Left lung (tissue), 14 donors: ENCODE measurements at places on chromosomes 12 and 14.
A peak's percentile ranks its signal among the peaks of the same experiment; 100 is the strongest.

DNA sequence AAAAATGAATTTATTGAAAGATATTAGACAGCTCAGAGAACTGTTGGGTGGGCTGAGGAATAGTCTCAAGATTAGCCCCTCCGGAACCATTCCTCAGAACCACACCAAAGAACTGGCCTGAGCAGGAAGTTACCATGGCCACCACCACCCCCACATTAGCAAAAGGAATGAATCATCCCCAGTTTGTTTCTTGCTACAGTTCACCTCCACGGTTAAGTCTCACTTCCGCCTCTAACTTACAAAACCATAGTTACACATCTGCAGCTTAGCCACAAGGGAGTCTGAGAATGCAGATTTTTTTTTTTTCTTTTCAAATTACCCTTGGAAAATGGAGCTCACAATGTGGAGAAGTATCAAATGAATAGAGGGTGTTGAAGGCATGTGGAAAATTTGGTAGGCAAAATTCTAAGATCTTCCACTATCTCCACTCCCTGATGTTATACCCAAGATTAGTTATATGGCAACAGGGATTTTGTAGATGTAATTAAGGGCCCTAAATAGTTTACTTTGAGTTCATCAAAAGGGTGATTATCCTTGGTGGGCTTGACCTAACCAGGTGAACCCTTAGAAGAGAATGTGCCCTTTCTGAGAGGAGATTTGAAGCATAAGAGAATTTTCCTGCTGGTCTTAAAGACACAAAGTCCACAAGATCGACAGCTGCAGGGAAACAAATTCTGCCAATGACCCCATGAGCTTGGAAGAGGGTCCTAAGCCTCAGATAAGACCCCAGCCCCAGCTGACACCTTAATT is 129.8 kb upstream of the KRR1 start:
- no peak for DNase-seq

- peak; percentile 83 for DNase-seq
Observed at GRCh38 chr12:96985515-96986362, 78.7 kb downstream of the NEDD1 start.

DNA sequence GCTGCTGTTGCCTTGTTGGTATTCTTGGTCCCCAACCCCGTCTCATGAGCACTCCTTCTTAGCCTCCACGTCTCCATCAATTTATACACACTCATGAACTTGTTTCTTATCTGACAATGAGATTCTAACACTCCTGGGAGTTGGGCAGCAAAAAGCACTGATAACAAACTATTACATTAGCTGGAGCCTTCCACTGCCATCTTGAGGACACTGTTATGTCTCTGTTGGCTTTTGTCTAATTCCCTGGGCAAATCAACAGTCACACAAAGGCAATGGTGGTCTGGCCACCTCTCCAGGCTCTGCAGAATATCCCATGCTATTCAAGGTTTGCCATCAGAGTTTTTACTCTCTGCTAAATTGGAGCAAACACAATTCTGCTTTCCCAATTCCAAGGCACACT is 117.8 kb upstream of the COCH start:
- DNase-seq: no peak

DNA sequence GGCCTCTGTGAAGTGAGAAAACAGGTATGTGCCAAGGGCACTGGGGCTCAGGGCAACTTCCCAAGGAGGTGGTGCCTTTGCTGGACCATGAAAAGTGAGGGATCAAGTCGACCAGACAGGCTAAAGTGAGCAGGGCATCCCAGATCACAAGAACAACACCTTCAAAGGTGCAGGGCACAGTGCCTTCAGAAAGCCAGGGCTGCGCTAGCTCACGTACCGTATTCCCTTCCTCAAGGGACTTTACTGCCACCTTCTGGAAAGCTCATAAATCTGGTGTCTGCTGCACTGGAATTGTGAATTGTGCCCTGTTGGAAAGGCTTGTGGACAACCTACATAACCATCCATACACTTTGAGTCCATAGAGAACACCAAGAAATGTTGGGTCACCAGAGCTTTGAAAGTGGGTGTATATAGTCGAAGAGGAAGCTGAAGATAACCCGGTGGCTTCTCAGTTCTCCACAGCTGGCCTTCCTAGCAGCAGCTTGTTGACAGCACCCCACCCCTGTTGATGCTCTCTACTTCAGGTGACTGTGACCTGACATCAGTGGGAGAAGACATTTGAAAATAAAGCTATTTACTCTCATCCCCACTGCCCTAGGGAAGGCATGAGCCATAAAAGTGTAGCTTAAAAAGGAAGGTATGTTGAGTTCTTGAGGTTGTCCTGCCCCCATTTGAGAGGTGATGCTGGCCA is 24.5 kb downstream of the FIGNL2 start:
- DNase-seq: no peak

DNA sequence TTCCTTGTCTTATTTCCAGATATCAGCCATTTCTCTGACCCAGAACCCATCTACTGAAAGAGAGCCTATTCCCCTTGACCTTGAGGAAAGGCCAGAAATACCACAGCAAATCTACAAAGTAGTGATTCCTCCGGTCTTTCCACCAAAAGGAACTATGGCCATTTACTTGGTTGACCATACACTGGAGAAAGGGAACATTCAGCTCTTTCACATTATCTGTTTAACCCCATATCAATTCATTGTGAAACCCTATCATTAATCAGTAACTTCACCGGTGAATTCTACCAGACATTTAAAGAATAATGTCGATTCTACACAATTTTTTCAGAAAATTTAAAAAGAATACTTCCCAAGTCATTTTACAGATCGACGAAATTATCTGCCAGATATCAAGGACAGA is 265.7 kb upstream of the CLEC14A start:
- no peak for DNase-seq

DNA sequence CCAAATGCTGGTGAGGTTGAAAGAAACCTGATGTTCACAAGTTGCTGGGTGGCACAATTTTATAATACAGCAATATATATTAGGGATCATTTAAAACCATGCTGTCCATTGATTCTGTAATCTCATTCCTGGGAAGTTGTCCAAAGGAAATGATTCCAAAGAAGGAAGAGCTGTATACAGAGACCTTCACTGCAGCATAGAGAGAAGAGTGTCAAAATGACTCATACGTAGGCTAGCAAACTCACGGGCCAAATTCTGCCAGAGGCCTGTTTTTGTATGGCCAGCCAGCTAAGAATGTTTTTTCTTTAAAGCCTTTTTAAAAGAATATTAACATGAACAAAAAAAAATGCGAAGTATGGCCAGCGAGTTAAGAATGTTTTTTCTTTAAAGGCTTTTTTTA is 69.2 kb upstream of the MED13L start:
- DNase-seq: no peak

DNA sequence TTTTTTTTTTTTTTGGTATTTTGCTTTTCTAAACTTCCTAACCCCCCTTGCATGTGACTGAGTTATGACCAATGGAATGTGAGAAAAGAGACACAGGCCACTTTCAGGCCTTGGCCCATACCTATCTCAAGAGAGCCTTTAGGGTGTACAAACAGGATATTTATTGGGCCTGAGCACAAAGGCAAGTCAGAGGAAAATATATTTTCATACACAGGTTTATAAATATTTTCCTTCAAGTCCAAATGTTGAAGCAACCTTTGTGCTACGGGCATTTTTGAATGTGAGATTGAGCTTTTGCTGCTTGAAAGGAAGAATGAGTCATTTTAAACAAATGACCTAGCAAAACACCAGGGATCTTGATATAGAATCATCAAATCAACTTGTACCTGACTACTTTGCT is 228.6 kb upstream of the E2F7 start:
- no peak for DNase-seq

DNA sequence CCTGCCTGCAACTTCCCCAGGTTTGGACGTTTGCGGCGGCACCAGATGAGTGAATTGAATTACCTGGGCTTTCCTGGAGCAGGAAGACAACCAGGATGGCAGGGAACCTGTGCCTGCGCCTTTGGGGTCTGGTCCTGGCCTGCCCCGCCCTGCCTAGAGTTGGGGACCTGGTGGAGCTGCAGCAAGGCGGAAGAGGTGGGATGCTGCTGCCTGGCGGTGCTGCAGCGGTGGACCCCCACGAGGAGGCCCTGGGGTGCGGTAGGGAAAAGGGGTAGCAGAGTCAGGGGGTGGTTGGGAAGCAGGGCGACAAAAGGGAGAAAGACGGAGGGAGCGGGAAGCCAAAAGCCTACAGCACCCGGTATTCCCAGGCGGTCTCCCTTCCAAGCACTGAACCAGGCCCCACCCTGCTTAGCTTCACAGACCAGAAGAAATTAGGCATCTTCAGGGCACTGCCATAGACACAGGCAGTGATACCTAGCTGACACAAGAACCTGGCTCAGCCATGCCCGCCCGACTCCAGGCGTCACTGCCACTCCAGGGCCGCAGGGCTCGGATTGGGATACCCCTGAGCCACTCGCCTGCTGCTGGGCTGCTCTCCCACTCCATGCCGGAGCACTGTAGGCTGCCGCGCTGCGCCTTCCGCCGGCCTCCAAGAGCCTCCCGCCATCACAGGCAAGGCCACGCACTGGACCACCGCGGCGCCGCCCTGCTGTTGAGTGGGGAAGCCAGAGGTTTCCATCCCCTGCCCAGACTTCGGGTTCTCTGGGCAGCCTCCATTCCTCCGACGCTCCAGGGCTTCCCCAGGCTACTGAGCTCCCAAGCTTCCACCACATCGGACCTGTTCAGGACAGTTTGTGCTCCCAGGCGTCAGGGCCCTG is 155.2 kb upstream of the ALG10B start:
- no peak for DNase-seq

DNA sequence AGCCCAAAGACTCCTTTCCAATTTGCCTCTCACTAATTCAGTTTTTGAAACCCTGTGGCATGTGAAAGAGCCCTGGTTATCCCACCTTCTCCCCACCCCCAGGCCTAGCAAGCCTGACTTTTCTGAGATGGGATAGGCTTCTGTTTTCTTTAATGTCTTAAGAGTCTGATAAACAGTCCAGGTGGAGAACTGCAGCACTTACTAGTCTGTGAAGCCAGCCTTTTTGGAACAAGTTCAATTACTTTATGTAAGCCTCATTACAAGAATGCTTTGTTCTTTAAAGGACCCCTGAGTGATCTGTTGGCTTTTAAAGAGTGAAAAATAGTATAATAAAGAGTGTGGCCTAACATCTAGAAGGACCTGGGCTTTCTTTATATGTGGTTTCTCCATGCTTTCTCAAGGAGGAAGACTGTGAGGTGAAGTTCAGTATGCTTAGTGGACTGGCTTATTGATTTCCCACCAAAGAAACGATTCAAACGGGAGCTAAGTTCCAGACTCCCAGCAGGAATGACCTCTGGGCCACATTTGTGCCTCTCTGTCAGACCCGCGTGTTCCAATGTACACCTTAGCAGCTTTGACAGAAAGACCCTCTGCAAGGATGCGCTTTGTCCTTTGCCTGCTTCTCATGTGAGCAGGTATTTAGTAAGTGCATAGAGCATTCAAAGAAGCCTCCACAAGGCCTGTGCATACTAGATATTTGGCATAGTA is 129.5 kb downstream of the DAAM1 start:
- no peak for DNase-seq

GRCh38 chr12:102120564-102120873 is 536 bp downstream of the PARPBP start:
- DNase-seq: no peak
